ENCODE measurements at places on chromosomes 4 and X.

DNA sequence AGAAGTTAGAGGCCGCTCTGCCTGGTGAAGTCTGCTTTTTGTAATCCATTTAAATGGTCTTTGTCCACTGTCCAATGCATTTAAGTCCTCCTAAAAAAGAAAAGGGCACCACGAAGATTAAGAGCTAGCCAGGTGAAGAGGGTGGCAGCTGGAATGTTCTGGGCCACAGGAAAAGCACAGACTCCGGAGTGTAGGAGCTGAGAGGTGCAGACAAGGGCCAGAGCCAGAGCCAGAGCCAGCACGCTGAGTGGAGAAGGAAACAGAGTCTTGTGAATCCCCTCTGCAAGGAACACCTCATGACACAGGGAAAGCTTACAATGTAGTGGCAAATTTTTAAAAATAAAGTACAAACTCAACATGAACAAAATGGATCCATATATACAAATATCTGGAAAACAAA lies 83.6 kb downstream of the TSPAN5 start:
- DNase-seq = no peak

DNA sequence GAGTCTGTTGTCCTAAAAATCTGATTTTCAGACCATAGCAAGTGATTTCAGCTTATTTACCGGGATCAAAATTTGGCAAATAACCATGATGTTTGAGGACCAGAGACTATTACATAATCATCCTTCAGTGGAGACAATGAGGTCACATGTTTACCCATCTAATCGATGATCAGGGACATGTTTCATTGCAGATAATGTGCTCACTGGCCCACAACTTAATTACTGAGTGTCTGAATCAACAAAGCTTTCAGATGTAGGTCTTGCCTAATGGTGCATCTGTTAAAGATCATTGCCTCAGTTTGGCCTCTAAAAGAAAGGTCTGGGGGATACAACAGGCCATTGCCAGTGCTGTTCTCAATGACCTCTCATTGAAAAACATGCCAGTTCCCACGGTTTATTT lies 42.8 kb upstream of the KLHL34 start:
- no peak for DNase-seq

DNA sequence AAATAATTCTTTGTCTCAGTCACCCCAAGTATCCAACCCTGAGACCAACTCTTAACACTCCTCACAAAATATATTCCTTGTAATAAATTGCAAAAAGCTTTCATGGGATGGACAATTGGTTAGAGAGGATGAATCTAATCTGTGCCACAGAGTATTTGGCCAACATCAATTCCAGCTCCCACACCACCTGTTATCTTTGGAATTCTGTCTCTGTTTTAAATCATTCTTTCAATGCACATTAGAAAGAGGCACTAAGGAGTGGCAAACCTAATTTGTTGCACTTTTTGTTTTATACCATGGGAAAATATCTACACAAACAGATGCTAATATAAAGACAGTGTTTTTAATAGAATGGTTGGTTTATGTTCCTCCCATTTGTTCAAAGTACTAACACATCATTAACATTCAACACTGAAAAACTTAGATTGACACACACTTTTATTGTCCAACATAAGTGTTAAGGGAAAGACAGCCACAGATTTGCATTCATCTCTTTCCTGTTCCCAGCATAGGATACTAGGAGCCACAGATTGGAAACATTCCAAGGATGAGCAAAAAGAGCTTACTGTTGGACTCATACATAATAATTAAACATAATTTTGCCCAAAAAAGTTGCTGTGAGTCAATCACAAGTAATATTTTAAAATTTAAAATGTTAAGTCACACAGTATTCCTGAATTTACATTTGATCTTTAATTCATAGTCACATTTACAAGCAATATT lies 116.4 kb downstream of the PPA2 start:
- no peak for DNase-seq

DNA sequence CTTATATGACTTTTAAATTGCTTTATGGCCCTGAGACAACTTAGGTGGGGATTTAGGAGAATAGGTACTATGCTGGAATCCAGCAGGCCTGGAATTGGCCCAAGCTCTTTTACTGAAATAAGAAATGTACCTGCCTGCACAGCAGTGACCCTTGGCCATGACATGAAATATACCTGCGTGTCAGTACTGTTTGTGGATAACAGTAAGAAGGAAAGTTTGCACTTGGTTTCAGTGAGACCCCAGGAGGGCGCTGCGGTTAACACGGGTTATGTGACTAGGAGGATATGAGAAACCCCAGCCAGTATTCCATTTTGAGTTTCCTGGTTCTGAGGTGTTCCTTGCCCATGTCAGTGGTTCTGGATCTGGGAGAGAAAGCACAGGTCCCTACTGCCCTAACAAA lies 5.3 kb downstream of the MTM1 start:
- no peak for DNase-seq

DNA sequence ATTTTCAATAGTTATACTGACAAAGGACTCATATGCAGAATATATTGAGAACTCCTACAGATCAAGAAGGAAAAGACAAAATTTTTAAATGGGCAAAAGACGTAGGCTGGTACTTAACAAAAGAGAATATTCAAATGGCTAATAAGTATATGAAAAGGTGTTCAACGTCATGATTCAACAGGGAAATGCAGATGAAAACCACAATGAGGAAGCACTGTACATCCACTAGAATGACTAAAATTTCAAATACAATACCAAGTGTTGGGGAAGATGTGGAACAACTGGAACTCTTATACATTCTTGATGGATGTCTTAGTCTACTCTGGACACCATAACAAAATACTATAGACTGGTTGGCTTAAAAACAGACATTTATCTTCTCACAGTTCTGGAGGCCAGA lies 1.3 kb upstream of the MRFAP1L1 start:
- no peak for DNase-seq
